Hematopoietic multipotent progenitor cell treated with erythropoietin and hydrocortisone succinate and interleukin-3 and kit ligand, for 6 days (in vitro differentiated cells): ENCODE measurements at places on chromosomes 16 and 17.

GRCh38 chr16:30351586-30352419 lies 3.3 kb downstream of the CD2BP2 start:
- no peak for DNase-seq

DNA sequence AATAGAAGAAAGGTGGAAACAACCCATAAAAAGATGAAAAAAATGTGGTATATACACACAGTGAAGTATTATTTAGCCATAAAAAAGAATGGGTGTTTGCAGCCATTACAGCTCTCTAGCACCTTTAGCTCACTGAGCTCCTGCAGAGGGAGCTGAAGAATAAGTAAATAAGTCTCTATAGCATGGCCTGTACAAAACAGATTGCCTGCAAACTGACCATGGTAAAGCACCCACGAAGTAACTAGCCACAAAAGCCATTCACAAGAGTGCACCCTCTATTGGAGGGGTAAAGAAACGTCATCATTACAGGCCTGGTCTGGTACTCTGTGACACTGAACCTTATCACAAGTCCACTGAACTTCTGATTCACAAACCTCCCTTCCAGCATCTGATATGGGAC lies 76.3 kb downstream of the USP32 start:
- DNase-seq = peak; percentile 64

DNA sequence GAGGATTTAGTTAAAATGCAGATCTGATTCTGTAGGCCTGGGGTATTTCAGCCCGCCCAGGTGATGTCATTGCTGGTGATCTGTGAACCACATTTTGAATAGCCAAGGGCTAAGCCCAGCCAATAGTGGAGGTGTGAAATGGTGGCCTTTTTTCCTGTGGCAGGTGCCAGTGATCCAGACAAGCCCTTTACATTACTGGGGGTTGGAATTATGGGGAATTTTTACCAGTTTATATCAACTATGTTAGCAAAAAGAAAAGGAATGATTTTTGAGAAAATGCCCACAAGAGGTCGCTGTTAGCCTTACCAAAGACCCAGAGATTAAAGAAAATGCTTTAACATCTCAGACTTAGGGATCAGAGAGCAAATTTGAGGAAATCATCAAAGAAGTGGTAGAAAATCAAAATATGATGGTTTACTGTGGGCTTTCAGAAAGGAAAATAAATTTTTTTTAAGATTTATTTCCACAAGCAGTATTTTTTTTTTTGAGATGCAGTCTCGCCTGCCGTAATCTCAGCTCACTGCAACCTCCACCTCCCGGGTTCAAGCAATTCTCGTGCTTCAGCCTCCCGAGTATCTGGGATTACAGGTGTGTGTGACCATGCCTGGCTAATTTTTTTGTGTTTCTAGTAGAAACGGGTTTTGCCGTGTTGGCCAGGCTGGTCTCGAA lies 3.9 kb downstream of the VPS35L start:
- peak; percentile 87 for DNase-seq

- DNase-seq = no peak
Measured at GRCh38 chr17:4010754-4011153, 46.5 kb upstream of the ATP2A3 start.

DNA sequence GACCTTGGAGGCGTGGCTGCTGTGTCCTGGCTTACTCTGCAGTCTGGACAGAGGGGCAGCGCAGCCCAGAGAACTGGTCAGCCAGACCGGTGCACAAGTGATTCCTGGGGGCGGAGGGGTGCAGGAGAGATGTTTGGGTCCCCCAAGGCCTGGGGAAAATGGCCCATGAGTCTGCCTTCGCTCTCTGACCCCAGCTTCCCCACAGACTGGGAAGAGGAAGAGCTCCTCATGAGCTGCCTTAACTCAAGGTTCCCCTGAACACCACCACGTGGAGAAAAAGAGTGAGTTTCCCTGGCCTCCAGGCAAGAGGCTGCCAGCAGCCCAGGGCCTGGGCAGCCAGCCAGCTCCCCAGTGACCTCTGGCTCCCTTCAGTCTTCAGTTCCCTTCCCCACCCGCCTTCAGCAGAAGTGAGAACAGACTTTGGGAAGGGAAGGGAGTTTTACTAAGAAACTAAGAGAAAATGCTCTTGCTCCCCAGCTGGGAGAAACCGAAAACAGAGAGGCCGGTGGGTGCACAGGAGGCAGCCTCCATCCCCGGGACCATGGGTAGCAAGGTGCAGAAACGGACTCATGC lies 2.0 kb upstream of the C17orf99 start:
- DNase-seq = peak; percentile 92

DNA sequence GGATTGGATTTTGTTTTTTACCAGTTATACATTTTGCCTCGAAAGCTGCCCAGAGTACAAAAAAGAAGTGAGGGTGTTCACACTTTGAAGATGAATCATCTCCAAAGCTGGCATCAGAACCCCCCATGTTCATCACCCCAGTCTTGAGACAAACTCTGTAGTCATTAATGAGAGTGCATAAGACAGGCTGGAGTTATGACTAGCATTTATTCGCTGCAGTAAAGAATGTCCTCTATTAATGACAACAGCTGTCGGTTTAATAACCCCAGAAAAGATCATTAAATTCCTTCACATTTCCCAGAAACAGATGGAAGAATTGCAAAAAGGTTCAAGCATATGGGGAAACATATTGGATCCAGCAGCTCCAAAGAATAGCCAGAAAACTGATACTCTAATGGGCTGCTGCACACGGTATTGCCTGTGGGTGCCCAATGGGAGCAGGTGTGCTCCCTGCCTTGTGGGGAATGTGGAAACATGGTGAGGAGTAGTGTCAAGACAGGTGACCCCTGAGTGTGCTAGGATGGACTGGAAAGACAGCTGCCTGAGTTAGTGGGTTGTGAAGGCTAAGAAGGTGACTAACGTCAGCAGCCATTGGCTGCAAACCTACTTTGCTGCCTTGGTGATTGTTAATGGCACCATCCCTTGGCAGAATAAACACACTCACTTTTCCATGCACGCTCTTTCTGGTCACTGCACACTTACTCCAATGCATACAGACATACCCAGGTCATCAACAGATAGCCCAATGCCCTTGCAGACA lies 81.9 kb downstream of the AIPL1 start:
- no peak for DNase-seq

GRCh38 chr16:1206786-1207185 lies 18.3 kb downstream of the TPSG1 start:
- no peak for DNase-seq

DNA sequence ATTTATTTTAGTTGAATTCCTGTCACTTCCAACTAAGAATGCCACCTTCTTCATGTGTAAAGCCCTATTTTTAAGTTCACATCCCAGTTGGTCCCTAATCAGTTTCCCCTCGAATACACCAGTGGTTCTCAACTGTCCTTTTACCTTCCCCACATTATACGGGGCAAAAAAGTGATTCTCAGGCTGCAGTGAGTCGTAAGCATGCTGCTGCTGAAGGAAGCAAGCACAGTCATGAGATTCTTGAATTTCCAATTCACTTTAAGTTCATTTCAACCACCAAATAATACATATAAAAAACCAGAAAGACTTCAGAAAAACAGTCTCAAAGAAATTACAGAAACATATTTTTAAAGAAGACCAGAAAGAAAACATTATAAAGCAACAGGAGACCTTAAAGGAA lies 47.9 kb downstream of the UBE2G1 start:
- no peak for DNase-seq

- no peak for DNase-seq
Measured at GRCh38 chr17:45298546-45299285, 18.1 kb downstream of the MAP3K14 start.

DNA sequence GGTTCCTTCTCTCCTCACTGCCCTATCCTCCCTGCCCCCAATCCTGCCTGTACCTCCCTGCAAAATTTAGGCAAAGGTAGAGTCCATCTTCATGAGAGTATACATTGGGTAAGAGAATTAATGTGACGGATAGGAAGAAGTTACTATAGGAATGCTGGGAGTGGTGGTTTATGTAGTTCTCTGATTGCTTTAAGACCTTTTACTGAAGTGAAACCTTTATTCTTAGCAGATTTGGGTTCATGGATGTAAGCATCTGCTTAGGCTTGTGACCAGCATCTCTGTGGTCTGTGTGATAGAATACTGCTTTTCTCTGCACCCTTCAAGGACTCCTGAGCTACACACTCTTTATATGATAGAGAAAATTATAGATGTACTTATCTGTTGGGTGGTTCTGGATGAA lies 127.3 kb downstream of the PRKCA start:
- no peak for DNase-seq

DNA sequence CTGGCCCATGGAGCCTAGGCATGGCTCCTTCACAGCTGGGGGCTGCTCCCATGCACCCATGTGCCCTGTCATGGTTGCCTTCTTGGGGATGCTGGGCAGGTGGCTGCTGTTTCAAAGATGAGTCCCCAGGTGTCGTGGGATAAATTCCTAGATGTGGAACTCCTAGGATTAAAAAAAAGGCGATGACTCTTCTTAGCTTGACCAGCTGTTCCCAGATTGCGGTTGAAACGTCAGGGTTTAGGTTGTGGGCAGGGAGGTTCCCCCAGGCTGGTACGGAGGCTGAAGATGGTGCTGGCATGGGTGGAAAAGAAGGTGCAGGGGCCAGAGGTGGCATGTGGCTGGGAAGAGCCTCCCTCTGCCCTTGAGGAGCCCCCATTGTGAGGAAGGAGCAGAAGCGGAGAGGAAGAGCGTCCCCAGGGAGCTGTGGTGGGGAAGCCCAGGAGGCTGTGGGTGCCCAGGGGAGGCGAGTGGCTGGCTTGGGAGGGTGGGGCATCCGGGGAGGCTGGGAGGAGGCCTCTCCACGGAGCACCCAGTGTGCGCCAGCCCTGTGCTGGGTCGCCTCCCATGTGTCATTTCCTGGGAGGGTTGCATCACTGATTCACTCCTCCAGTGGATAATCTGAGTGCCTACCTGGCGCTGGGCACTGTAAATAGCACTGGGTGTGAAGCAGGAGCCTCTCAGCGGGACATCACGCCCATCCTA lies 7.5 kb upstream of the KCNJ12 start:
- no peak for DNase-seq

- no peak for DNase-seq
Measured at GRCh38 chr16:17368446-17368845, 102.3 kb downstream of the XYLT1 start.

- DNase-seq = no peak
Measured at GRCh38 chr17:57566721-57567120, 178.4 kb downstream of the CCDC182 start.

DNA sequence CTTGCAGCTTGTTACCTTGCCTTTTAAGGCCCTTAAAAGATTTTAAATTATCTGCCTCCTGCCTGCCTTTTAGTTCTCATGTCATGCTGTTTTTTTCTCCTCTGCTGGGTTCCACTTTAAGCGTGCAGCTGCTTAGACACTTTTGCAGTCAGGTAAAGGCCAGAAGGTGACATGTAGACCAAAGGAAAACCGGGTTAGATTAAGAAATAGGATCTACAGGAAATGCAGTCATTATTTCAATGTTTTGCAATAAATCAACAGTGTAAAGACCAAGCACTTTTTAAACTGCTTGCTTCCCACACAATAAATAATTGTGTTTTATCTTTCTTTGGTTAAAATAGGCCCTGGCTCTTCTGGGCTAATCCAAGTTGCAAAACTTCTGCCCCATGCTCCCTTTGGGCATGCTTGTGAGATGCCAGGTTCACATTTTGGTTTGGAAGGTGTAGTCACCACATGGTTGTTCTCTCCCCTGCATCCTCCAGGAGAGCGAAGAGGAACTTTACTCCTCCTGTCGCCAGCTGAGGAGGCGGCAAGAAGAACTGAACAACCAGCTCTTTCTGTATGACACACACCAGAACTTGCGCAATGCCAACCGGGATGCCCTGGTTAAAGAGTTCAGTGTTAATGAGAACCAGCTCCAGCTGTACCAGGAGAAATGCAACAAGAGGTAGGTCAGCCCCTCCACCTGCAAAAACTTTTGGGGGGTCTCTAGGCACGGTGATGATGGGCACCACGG lies 54.9 kb downstream of the SDR42E1 start:
- peak; percentile 37 for DNase-seq

DNA sequence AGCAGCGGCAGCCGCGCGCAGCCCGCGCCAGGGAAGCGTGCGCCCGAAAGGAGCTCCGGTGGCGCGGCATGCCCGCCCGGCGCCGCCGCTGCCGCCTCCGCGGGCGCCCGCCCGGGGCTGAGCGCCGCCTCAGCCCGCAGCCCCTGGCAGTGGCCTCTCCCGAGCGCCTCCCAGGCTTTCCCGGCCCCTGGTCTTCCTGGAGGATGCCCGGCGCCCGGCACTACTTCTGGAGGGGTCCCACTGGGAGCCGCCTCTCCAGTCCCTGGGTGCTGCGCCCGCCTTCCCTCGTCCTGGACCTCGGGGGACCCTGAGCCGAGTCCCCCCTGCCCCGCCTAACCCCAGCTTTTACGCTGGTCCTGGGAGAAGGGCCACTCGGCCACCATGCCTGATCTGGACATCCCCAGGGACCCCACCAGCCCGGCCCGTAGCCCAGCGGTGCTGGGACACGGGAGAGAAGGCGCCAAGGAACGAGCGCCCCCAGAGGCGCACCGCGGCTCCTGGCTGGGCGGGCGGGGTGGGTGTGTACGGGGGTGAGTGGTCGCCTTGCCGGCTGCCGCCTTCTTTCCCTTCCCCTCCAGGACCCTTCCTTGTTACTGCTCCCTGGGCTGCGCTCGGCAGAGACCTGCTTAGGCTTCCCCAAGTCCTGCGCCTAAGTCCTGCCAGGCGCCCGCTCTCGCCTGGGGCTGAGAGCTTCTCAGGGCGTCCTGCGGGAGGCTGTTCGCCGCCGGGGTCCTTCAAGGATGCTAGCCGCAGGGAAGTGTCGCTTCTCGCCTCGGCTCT lies 704 bp downstream of the ASIC2 start:
- peak; percentile 12 for DNase-seq

- no peak for DNase-seq
Measured at GRCh38 chr16:19776565-19776964, 58.5 kb downstream of the IQCK start.

- DNase-seq = no peak
Measured at GRCh38 chr17:3957735-3958599, 6.3 kb downstream of the ATP2A3 start.

GRCh38 chr16:85096921-85097320 lies 15.4 kb downstream of the CIBAR2 start:
- no peak for DNase-seq

- DNase-seq = peak; percentile 82
Measured at GRCh38 chr16:2919511-2920255, 8.0 kb downstream of the FLYWCH1 start.

- DNase-seq = peak; percentile 78
Measured at GRCh38 chr17:61461967-61462718, 9.9 kb downstream of the TBX4 start.
